ENCODE measurements at places on chromosomes 6 and 20.
A peak's percentile ranks its signal among the peaks of the same experiment; 100 is the strongest.

DNA sequence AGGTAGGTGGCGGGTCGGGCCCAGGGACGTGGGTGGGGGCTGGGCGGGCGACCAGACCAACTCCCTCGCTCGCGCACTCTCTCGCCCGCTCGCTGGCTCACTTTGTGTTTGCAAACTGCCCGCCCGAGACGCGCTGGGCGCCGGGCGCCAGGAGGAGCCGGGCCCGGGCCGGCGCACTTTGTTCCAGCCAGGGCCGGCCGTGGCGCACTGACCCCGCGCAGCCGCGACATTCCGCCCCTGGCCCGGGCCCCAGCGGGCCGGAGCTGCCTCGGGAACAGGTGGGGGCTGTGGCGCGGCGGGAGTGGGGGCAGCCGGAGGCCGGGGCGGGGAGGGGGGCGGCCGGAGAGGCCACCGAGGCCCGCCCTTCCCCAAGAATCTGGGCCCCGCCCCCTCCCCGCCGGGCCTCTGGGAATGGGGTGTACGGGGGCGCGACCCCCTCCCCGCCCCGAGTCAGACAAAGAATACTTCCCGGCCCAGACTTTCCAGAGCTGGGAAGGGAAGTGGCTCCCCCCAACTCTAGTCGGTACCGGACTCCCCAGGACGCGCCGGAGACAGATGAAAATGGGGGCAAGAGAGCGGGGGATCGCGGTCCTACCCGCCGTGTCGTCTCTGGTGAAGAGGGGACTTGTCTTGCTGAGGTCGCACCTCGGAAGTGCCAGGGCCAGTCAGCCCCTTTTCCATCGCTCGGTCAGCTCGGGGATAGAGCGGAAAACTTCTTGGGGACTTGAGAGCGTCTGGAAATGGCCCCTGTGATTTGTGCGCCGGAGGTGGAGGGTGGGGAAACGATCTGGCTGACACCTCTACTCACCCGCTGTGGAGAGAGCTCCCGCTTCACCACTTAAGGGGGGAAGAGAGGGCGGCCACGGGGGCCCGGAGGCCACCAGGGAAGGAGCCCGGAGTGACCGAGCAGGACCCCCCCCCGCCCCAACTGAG is 951 bp downstream of the FOXP4 start:
- peak; percentile 25 for DNase-seq

DNA sequence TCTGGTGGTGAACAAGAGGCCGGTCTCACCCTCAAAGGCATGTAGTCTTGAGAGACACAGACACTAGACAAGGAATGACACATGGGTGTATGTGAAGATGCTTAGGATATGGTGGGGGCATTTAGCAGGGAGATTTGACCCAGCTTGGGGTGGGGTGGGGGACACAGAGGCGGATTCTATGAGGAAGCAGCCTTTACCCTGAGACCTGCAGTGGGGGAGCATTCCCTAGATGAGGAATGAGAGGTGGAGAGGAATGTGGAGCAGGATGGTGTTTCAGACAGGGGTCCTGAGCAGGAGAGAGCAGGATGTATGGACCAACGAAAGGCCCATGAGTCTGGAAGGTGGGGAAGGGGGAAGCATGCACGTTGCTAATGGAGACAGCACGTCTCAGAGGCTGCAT is 57.8 kb downstream of the PHACTR3 start:
- DNase-seq = no peak

GRCh38 chr20:50434321-50434652 is 75.9 kb upstream of the PTPN1 start:
- no peak for DNase-seq

GRCh38 chr6:44068607-44069296 is 58.5 kb downstream of the MRPL14 start:
- no peak for DNase-seq

- no peak for DNase-seq
These were observed 18.0 kb downstream of the STX7 start for GRCh38 chr6:132494954-132495353.

DNA sequence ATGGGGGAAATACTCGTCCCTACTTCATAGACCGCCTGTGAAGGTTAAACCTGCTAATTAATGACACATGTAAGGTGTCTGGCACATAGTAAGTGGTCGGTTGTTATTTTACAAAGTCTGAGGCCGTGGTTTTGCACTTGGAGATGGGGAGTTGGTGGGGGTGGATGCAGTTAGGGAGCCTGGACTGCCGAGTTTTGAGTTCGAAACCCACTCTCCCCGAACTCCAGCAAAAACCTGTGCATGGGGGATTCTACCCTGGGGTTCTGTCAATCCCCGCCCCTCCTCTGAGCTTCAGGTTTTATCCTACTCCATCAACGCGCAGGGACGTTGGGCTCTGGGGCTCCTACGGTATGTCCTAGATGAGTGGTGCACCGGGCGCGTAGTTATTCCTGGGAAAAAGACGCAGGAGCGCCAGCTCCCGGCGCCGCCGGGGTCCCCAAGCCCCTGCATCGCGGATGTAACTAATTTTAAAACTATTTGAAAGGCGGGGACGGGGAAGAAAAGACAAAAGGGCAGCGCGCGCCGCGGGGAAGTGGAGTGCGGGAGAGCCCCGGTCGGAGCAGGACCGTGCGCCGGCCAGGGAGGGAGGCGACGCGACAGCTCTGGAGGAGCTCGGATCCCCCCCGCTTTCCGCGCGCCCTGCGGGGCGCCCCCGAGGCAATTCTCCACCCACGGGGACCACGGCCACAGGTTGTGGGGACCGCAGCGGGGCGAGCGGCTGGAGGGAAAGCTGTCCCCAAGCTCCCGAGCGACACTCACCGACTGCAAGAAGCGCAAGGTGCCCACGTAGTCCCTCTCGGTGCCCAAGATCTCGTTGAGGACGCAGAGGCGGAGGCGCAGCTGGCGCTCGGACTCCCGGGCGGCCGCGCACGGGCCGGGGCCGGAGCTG is 672 bp downstream of the PREX1 start:
- DNase-seq = peak; percentile 40

- no peak for DNase-seq
These were observed 3.1 kb upstream of the TFAP2B start for GRCh38 chr6:50815436-50816114.

DNA sequence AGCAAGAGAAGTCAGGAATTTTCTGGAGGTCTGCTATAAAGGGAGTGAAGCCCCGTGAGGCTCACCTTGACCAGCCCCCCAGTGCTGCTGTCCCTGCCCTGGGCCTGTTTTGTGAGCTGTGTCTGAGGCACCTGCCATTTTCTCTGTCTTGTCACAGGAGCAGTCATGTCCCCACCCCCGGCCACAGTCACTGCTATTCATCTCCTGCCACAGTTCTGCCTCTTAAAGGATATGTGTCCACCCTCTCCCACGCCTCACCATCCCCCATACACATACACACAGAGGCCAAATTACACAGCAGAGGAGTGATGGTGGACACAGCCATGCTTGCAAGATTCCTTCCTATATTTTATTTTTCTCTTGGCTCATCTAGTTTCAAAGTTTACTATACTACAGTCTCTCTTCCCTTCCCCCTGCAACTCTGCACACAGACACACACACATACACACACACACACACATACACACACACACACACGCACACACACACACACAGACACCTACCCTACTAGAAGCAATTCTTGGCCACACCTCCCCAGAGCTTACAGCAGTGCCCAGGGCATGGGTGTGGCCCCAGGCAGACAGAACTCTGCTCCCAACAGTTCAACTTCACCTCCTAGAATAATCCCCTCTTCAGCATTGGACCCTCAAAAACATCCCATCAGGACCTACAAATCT is 68.7 kb upstream of the TAB2 start:
- DNase-seq = no peak

GRCh38 chr6:43188426-43188825 is 6.4 kb downstream of the CUL9 start:
- DNase-seq = no peak

- no peak for DNase-seq
These were observed 198.3 kb downstream of the KCNQ5 start for GRCh38 chr6:72820153-72820552.

DNA sequence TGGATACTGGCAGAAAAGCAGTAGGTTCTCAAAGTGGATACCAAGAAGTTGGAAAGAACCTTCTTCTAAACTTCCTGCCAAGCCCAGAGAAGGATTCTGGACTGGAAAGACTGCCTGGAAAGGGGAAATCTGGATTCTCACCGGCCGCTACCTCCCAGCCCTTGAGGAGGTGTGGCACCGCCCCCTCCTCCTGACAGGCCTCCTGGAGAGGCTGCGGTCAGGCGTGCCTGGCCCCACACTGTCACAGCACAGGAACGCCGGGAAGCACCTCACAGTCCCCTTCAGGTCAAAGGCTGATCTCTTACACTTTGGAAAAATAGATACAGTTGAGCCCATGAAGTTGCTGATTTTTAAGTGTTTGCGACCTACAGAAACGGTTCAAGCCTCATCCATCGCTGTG is 16.3 kb upstream of the PDE10A start:
- no peak for DNase-seq

DNA sequence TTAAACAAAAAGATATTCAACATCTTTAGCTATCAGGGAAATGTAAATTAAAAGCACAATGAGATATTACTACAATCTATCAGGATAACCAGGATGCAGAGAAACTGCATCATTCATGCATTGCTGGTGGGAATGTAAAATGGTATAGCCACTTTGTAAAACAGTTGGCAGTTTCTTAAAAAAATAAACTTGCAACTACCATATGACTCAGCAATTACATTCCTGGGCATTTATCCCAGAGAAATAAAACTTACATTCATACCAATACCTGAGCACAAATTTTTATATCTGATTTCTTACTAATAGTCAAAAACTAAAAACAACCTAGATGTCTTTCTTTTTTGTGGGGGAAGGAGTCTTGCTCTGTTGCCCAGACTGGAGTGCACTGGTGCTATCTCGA is 190.3 kb upstream of the TAB2 start:
- DNase-seq = no peak

GRCh38 chr20:46568570-46569129 is 18.2 kb upstream of the OCSTAMP start:
- DNase-seq = peak; percentile 9

- no peak for DNase-seq
These were observed 88.1 kb upstream of the STMND1 start for GRCh38 chr6:17013701-17014100.

DNA sequence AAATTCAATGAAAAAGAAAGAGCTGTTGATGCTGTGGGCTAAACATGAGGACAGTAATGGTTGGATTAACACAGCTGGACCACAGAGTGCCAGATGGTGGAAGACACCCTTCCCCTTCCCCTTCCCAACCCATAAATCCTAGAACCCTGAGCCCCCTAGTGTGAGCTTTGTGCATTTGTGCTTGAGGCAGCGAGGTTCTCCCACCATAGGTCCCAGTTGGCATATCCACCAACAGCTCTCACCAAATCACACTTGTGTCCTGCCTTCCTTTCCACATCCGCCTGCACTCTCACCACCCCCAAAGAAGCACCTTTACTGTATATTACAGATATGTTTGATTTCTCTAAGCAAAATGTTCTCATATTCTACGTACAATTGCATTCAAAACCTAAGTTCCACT is 32.8 kb upstream of the HBS1L start:
- DNase-seq = peak; percentile 84

DNA sequence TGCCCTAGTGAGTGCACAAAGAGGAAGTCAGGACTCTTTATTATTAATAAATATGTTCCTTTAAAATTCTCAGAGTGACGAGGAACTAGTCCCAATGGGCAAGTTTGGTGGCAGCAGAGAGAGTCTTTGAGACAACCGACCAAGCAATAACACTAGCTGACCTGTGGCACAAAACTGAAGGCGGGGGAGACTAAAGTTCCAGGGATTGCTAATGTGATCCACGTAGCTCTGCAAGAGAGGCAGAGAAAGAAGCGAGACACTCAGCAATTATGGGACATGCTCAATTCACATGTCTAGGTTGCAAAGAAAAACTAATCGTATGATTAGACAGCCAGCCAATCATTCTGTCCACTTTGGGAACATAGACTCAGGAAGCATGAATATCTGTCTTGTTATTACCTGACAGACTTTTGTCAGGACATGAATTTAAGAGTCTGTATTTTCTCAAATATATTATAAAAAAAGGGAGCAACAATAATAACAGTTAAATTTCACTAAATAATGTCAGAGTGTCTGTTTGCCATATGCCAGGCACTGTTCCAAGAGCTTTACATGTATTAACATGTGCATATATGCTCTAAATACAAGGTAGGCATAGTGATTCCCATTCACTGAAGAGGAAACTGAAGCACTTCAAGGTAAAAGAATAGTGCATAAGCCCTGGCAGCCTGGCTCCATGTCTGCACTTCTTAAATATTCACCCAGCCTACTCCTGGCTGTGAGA is 81.0 kb downstream of the COL9A1 start:
- no peak for DNase-seq

GRCh38 chr6:77463861-77464494 is 687 bp upstream of the HTR1B start:
- DNase-seq = no peak

GRCh38 chr20:34215711-34216381 is 25.4 kb upstream of the ASIP start:
- peak; percentile 67 for DNase-seq

- peak; percentile 61 for DNase-seq
These were observed 30.2 kb upstream of the RNF8 start for GRCh38 chr6:37323580-37323979.

GRCh38 chr6:157773248-157773773 is 49.7 kb upstream of the SNX9 start:
- DNase-seq = no peak

DNA sequence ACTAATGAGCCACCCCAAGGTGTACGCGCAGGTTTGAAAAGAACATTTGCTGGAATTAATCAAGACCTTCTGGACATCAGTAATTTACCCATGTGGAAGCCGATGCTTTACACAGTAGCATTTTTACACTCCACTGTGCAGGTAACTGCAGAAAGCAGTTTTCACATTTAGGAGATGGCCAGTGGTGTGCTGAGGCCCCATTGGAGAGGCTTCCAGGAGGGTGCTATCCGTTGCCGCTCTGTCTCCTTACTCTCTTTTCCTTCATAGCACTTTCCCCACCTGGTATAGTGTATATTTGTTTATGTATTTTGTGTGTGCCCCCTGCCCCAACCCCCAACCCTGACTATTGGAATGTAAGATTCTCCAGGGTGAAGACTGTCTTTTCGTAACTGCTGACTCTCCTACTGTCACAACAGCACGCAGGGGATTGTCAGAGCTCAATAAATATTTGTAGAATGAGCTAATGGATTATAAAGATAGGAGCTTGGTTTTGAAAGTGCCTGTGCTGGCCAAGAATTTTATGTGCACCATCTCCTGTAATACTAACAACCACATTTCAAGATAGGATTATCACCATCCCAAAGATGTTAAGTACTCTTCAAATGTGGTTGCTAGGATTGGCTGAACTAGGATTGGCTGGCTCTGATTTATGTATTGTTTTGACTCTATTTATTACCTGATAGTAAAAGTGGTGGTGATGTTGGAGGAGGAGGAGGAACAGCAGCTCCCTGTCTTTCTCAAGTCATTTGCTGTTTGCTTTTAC is 74.0 kb upstream of the GLP1R start:
- DNase-seq = peak; percentile 51

DNA sequence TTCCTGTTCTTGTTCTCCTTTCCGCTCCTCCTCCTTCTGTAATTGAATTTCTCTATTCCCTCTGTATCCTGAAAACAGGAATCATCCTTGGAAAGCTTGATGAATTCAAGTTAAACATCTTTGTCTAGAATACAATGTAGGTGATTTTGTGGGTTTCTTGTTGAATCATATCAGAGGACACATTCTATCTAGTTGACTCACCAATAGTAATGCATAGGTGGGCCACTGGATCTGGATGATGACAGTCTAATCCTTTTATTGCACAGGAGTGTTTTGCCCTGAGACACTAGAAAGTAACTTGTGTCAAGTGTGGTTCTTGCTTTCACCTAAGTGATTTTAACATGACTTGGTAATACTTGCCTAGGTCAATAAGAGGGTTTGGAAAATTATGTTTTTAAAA is 164.3 kb downstream of the RFPL4B start:
- DNase-seq = no peak
